ENCODE measurements at places on chromosomes 6 and 20.

DNA sequence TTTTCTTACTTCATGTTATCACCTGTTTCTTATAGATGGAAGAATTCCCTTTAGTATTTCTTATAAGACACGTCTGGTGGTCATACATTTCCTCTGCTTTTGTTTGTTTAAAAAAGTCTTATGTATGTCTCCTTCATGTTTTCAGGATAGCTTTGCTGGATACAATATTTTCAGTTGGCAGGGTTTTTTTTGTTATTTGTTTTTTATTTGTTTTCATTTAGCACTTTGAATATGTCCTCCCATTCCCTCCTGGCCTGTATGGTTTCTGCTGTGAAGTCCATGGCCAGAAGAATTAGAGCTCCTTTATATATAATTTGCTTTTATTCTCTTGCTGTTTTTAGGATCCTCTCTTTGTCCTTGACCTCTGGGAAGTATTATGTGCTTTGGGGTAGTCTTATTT, 82.7 kb upstream of the RAB32 start:
- DNase-seq = no peak

GRCh38 chr20:32792316-32792715, 27.4 kb upstream of the MAPRE1 start:
- DNase-seq = no peak

GRCh38 chr6:101730954-101731353, 337.4 kb downstream of the GRIK2 start:
- DNase-seq = no peak

GRCh38 chr6:150516199-150516598, 83.5 kb upstream of the PLEKHG1 start:
- DNase-seq = no peak

- no peak for DNase-seq
These were observed 166.4 kb downstream of the CD24 start for GRCh38 chr6:106807947-106808611.

Measured in activated CD8-positive, alpha-beta memory T cell treated with anti-CD3 and anti-CD28 coated beads for 4 hours (primary cell).